T follicular helper cell (primary cell): ENCODE measurements at places on chromosomes 6 and 20.

GRCh38 chr6:137332637-137333280 is 113.6 kb upstream of the IFNGR1 start:
- no peak for DNase-seq

DNA sequence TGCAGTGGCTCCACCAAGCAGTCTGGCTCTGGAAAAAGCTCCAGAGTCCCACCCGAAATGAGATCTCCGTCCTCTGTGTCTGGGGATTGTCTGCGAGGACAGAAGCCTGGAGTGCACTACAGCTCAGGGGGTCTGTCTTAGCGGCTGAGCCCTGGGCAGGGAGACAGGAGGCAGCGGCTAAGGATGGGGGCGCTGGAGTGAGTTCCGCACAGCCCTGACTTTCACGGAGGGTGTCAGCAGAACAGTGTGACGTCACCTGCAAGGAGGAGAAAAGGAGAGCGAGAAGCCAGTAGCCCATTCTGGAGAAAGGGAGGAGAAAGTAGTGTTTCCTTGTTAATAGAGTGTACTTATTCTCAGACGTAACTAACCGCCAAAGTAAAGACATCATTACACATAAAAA is 97.6 kb downstream of the FAM50B start:
- no peak for DNase-seq

- DNase-seq: no peak
Measured at GRCh38 chr6:19569563-19569962, 267.6 kb upstream of the ID4 start.

- no peak for DNase-seq
Measured at GRCh38 chr6:48809245-48809644, 653.8 kb downstream of the MMUT start.

DNA sequence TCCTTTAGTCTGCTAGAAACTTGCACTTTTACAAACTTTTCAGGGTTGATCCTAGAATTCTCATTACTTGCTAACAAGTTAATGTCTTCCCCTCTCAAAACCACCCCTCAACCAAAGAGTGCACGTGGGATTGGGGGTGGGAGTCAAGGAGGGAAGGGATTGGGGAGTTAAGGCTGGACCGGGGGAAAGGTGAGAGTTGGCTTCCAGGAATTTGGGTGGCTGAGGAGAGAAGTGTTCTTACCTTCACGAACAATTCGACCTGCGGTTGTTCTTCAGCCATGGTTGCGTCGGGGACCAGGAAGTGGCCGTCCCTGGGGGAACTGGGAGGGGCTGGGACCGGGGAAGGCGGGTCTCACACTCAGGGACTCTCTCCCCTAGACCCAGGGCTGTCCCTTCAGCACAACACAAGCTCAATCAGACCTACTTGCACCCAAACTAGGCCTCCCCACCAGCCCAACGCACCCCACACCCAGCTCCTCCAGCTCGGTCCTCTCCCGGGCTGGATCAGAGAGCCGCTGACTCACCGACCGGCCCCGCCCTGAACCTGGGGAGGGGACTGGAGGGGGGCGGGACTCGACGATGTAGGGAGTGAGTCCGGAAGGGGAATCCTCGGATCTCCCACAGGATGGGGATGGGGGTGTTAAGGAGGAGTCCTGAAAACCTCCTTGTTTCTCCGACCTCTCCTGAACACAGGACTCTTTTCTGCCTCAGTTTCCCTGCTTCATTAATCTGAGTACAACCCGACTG is at the start of gene CLIC1:
CLIC1 (minus strand) TSS at position 510 of the 747 bp plus-strand sequence; CDS start at position 280, 230 bp downstream.
- DNase-seq: peak; percentile 71

- DNase-seq: no peak
Measured at GRCh38 chr6:113464960-113465359, 392.2 kb upstream of the MARCKS start.

DNA sequence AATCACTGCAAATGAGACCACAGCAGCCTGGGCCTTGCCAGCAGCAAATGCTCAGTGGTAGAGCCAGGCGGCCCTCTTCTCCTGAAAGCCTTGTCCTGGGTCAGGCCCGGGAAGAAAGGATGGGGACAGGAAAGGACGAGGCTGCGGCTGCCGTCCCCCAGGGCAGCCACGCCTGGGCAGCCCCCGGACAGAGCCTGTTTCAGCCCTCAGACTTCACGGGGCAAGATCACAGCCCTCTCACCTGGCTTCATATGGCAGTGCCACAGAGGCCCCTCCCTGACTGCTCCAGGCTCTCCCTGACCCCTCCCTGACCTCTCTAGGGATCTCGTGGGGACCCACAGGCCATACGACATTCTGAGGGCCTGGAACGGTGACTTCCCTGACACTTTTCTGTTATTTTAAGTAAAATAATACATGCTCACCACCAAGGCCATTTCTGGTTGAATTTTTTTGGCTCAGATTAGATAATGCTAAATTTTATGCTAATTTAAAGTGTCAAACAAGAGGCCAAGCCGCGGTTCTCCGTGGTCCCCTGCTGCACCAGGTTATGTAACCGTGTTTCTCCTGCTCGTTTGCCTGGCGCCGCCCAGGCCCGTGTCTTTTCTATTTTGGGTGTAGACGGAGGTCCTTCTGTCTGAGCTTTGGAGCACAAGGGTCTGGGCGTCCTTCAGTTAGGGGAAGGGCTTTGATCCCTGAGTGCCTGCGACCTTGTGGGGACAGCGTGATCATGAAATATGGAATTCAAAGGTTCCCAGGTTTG is 59.9 kb upstream of the BHLHE23 start:
- no peak for DNase-seq

DNA sequence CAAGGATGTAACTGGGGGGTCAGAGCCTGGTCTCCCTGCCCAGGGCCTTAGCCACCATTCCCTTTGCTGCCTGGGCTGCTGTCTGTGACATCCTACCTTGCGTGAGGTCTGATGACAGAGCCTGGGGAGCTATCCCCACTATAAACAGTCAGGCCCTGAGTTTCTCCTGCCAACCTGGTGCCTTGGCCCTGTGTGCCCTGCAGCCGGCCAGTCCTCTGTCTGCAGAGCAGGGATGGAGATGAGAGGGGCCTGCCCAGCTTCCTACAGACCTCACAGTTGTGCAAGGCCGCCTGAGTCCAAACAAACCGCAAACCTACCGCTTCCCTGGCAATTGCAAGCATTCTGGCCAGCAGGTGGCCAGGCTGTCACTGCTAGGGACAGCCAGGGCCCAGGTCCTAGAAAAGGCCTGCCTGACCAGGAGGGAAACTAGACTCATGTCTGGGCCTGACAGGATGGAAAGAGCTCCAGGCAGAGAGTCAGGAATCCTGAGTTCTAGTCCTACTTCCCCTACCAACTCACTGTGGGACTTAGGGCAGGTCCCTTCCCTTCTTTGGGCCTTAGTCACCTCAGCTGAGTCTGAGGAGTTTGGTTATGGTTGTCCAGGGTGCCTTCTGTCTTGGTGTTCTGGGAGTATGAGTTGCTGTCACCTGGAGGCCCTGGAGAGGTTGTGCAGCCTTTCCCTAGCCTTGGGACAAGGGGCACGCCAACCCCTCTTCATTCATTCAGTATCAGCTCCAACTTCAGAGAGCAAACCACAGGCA is 86.2 kb downstream of the VEGFA start:
- DNase-seq: no peak

- no peak for DNase-seq
Measured at GRCh38 chr20:45444050-45444449, 25.5 kb upstream of the WFDC2 start.

DNA sequence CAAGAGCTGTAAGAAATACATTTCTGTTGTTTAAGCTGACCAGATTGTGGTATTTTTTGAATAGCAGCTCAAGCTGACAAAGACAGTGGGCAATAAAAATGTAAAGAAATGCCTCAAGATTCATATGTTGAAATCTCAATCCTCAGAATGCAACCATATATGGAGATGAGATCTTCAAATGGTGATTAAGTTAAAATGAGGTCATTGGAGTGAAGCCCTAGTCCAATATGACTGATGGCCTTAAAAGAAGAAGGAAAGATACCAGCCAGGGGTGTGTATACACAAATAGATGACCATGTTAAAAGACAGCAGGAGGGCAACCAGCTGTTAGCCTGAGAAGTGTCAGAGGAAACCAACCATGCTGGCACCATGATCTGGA is 7.1 kb upstream of the DDO start:
- DNase-seq: no peak

DNA sequence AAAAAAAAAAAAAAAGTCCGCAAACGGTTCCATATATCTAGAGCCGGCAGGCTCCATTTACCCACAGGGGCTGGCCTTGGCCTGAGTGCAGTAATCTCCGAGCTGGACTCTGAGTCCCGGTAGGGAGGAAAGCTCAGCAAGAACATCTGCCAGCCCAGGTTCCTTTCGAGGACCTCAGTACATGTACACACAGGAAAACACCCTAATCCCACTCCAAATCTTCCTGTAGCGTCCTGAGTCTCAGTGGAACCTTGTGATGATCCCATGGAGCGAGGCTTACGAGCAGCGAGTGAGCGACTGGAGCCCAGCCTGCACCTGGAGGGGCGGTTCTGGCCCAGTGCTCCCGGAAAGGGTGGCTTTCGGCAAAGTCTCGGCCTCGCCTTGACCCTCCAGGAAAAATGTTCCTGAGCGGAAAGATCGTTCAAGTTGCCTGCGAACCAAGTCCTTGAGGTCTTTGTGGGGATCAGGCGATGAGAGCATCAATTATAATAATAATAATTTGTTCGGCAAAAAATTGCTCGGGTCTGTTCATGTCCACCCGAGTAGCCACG is 32.1 kb downstream of the PRSS16 start:
- DNase-seq: no peak

- no peak for DNase-seq
Measured at GRCh38 chr6:152980656-152981055, 2.2 kb downstream of the FBXO5 start.

DNA sequence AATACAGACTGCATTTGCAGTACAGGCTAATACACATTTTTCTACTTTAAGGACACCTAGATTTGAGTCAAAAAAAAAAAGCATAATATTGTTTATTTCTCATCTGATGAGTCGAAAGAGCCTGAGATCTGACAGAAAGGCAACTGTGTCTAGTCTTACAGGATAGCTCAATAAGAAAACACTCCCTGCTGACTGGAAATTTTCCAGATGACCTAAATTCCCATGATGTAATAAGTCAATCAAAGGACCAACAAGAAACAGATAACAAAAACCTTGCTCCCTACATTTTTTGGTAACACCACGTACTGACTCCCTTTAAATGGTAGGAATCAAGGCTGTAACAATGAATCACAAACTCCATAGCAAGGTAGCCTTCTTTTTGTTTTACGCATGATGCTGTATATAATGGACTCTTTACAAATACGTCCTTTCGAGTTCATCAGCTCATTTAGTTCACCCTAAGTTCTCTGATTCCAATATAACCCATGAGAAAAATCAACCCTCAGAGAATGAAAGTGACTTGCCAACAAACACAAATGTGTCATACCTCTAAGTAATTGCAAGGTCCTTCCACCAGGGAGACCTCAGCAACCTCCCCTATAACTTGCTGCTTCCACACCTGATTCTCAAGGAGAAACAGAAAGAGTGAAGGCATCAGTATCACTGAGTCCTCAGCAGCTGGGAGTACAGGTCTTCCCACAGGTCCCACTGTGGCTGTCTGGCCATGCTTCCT is 12.1 kb downstream of the TBX18 start:
- no peak for DNase-seq

DNA sequence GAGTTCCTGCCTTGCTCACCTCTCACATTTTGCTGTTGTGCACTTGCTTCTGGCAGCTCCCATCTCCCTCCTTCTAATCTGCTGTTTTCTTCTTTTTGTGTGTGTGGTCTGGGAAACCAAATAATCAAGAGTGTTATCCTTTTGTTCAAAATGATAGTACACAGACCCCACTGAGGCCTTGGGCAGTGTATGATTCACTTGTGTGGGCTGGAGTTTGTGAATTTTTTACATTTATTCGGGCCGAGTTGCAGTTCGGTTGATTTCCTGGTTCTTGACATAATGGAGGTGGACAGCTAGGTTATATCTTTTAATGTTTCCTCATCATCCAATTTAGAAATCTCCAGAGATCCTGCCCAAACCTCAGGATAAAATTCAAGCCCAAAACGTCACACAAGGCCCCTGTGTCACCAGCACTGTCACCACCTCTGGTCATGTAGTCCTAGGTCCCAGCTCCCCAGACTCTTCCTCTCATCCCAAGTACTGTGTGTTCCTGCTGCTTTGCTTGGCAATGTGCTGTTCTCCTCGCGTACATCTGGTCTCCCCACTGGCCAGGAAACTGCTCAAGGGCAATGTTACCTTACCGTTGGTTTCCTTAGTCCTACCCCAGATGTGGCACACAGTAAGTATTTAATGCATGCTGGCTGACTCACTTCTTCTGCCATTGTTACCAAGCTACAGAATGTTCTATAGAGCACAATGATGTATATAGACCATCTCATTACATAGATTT is 55.7 kb upstream of the PHACTR2 start:
- DNase-seq: no peak
